Kasumi-1 (cell line): ENCODE measurements at places on chromosomes 4 and X.

DNA sequence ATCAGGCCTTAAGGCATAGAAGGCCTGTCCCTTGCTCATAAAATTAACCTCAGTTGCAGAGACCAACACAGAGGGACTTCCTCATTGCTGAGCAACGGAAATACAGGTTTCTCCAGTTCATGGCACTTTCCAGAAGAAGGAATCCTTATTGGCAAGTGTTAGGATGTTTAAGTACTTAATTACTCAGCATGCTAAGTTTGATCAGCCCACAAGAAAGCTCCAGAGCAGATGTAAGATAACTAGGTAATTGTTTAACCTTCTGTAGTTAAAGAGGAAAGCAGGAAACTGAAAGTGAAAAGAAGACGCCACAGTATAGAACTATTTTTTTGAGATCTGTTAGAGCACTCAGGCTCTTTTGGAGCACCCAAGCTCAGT is 33.5 kb downstream of the SMS start:
- peak; percentile 15 for DNase-seq

- no peak for DNase-seq
Measured at GRCh38 chr4:37445023-37445422, 200.5 kb downstream of the NWD2 start.

- DNase-seq: no peak
Measured at GRCh38 chr4:121030711-121031110, 41.6 kb downstream of the NDNF start.

- no peak for DNase-seq
Measured at GRCh38 chr4:68490826-68491457, 43.7 kb downstream of the TMPRSS11E start.

- peak; percentile 64 for DNase-seq
Measured at GRCh38 chrX:67734111-67734753, 190.4 kb downstream of the AR start.

DNA sequence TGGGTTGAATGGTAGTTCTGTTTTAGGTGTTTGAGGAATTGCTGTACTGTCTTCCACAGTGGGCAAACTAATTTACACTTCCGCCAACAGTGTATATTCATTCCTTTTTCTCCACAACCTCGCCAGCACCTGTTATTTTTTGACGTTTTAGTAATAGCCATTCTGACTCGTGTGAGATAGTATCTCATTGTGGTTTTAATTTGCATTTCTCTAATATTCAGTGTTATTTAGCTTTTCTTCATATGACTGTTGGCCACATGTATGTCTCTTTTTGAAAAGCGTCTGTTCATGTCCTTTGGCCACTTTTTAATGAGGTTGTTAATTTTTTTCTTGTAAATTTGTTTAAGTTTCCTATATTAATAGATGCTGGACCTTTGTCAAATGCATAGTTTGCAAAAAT is 26.9 kb upstream of the WDR17 start:
- DNase-seq: no peak

GRCh38 chr4:86442881-86443280 is 83.0 kb upstream of the MAPK10 start:
- DNase-seq: peak; percentile 7

DNA sequence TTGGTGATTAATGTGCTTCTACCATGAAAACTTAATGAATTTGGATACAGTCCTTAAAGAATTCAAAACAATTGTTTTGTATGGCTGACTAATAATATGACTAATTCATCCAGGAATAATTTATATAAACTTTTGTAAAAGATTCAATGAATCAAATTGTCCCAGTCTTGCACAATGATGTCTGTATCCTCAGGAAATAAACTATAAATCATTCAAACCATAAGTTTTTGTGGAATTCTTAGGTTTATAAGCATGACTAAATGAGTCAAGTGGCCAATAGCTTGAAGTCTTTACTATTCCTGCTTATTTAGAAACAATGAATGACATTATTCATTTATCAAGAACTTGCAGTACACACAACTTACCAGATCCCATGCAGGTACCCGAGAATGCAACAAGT is 935.0 kb upstream of the INTU start:
- DNase-seq: no peak

DNA sequence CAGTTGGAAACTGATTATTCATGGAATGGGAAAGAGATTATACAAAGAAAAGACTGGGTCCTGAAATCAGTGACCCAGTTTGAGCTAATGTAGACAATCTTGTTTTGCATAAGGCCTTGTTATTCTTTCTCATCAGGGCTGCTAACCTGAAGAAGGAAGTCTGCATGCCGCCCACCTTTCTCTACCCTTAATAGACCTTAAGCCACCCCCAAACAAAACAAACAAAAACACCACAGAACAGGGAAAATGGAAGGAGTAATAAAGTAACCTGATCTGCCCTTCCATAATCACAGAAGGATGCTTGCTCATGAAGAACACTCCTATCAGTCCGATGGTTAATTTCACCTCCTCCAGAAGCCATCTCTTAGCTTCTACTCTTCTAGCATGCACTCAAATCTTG is 288.1 kb downstream of the FRMPD4 start:
- DNase-seq: no peak

- DNase-seq: no peak
Measured at GRCh38 chrX:19121898-19122640, at the start of gene ADGRG2. TSS of gene ADGRG2 (minus strand) at chrX:19122468. CDS start at chrX:19068834, 53,634 bp downstream.

GRCh38 chrX:23478561-23478960 is 143.9 kb downstream of the PTCHD1 start:
- DNase-seq: no peak

DNA sequence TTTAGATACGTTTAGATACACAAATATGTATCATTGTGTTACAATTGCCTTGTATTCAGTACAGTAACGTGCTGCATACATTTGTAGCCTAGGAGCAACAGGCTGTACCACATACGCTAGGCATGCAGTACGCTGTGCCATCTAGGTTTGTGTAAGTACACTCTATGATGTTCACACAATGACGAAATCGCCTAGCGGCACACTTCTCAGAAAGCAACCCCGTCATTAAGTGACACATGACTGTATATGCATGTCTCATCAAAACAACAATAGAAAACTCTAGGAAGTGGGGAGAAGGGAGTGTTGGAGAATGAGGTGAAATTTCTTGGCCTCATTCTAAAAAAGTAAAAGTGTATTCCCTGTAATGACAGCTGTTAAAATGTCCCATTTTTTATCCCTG is 32.7 kb downstream of the CCDC149 start:
- no peak for DNase-seq
